Lung (tissue), 17 donors: ENCODE measurements at places on chromosomes 6 and 20. TPM values are rescaled to one million over a fixed set of nuclear protein-coding genes. Genes with fewer than 3 reads are reported as not detected.

The CDK19 gene
- 14.6 TPM for total RNA-seq

The RBPJL gene
- not detected for total RNA-seq

The SUMO4 gene
- 1.7 TPM for total RNA-seq

The PROKR2 gene
- not detected for total RNA-seq

The SPDEF gene
- total RNA-seq = 9.6 TPM

The TAGAP gene
- total RNA-seq = 8.9 TPM

The NRN1 gene
- total RNA-seq = 9.4 TPM

The THEMIS gene
- total RNA-seq = 0.71 TPM

DNA sequence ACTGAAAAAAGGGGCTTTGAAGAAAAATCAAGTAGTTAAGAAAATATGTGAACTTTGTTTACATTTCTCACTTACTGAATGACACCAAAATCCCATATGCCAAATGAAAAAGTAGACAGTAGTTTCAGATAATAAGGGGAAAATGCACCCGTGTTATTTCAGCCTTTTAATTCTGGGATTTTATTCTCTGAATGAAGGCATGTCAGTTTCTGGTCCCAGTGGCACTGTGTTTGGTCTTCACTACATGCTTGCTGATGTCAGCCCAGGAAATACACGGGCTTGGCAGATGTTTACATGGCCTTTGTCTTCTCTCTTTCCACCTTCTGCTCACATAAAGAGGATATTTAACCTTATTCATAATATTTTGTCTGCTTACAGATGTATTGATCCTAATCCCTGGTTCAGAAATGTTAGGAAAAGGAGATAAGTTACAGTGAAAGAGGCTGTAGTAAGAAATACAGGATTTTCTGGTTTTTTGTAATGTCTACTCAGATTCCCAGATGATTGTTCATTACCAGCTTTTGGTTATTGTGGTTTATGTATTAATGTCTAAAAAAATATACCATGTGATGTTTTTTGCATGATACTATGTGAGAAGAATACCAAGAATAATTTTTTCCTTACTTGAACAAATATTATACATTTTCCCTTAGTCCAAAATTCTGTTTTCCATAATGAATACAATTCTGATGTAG, 27.7 kb downstream of the DSE start:
- no peak for DNase-seq
- peaks cover 3% of the 10 kb centered on the region for H3K4me1 ChIP-seq
- no peaks in the 10 kb centered on the region for H3K27me3 ChIP-seq
- H3K36me3 ChIP-seq = peaks cover 5% of the 10 kb centered on the region

DNA sequence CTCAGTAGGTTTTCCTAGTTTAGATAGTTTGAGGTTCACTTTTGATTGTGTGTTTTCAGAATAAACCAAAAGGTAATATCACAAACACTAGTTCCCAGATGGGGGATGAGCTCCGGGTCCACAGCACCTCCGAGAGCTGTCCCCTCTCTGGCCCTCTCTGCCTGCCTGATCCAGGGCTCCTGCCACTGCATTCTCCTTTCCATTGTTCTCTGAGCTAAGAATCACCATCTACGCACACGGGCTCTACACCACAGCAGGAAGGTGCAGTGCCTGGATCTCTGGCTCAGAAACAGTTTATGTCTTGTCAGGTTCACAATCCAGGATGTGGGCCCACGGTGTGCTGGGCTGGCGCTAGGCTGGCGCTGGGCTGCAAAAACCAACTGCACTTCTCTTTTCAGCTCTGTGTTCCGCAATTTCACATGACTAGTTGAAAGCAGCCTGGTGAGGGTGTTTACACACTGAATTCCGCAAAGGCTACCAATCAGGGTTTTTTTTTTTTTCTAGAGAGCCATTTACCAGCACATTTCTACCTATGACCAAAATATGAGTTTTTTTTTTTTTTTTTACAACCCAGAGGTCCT, 167.5 kb downstream of the SOD2 start:
- H3K27ac ChIP-seq = no peak overlapping the region
- no peaks in the 10 kb centered on the region for H3K27me3 ChIP-seq
- no peaks in the 10 kb centered on the region for H3K4me1 ChIP-seq
- H3K36me3 ChIP-seq = no peaks in the 10 kb centered on the region
- peak; percentile 29 for DNase-seq

DNA sequence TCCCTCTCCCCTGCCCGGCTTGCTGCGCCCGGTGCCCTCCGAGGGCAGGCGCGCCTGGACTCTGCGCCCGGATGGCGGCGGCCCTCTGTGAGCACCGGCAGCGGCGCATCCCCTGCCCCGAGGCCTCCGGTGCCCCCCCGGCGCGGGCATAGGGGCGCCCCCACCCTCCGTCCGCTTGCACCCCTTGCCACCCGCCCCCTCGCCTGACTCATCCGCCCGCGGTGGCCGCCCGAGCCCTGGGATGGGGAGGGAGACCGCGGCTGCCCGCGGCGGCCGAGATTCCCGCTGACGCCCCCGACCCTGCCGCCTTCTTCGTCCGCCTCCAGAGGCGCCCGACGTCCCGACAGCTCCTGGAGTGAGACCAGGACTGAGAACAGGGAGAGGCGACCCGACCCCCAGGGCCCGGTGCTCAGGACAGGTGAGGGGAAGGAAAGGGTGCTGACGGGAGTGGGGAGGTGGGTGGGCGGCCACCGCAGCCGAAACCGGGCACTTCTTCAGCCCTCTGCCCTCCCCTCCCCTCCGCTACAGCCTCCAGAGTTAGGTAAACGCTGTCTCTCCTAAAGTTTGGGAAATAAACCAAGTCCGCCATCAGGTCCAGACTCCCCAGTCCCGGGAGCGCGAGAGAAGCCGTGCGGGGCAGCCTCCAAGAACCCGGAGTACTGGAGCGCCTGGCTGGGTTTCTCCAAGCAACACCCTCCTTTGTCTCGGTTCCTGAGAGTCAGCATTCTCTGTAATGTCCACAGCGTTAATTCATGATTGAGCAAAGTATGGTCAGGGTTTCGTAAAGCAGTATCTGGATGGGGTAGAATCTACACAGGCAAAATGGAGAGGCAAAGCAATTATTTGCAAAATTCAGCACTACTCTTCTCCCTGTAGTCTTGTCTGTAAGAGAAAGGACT, 539 bp downstream of the TMEM200A start:
- no peaks in the 10 kb centered on the region for H3K36me3 ChIP-seq
- peak overlapping the region; percentile 66 for H3K4me3 ChIP-seq
- H3K27me3 ChIP-seq = peaks cover 7% of the 10 kb centered on the region
- H3K27ac ChIP-seq = no peak overlapping the region
- H3K4me1 ChIP-seq = no peaks in the 10 kb centered on the region

DNA sequence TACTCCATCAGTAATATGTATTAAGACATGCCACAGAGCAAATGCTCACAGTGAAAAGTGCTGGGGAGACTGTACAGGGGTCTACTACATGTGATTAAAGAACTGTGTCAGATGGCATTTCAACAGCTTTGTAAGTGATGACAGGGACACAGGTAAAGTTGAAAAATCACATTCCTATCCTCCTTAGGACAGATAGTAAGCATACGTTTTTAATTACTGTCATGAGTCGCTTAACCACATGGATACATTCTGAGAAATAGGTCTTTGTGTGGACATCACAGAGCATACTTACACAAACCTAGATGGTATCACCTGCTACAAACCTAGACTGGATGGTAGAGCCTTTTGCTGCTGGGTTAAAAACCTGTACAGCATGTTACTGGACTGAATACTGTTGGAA, 645.8 kb upstream of the AGPAT4 start:
- H3K4me1 ChIP-seq = peaks cover 2% of the 10 kb centered on the region
- no peak overlapping the region for H3K4me3 ChIP-seq
- H3K27ac ChIP-seq = no peak overlapping the region
- no peaks in the 10 kb centered on the region for H3K36me3 ChIP-seq
- no peaks in the 10 kb centered on the region for H3K27me3 ChIP-seq
- DNase-seq = no peak

DNA sequence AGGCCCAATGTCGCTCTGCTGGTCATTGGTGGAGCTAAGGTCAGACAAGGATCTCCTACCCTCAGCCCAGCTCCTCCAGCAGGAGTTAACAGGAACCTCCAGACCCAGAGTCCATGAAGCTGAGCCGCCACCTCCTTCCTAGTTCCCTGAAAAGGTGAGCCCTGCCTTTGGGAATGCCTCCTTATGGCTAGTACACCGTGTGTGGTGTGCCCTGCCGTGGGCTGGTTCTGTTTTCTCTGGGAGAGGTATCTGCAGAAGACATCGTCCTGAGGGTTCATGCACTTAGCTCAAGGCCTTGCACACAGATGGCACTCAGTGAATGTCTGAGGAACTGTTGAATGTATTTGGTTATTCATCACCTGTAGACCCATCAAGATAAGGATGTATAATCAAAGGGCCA, 15.3 kb downstream of the BANF2 start:
- H3K4me3 ChIP-seq = no peak overlapping the region
- H3K4me1 ChIP-seq = no peaks in the 10 kb centered on the region
- no peaks in the 10 kb centered on the region for H3K36me3 ChIP-seq
- no peak overlapping the region for H3K27ac ChIP-seq
- no peaks in the 10 kb centered on the region for H3K27me3 ChIP-seq

GRCh38 chr6:33880104-33880678, 76.4 kb upstream of the MLN start:
- no peak for DNase-seq
- no peak overlapping the region for H3K27ac ChIP-seq
- no peaks in the 10 kb centered on the region for H3K4me1 ChIP-seq
- H3K4me3 ChIP-seq = no peak overlapping the region
- no peaks in the 10 kb centered on the region for H3K27me3 ChIP-seq

GRCh38 chr20:2217857-2218539, 77.8 kb upstream of the TGM3 start:
- H3K4me3 ChIP-seq = no peak overlapping the region
- no peaks in the 10 kb centered on the region for H3K36me3 ChIP-seq
- no peaks in the 10 kb centered on the region for H3K27me3 ChIP-seq
- DNase-seq = peak; percentile 14

DNA sequence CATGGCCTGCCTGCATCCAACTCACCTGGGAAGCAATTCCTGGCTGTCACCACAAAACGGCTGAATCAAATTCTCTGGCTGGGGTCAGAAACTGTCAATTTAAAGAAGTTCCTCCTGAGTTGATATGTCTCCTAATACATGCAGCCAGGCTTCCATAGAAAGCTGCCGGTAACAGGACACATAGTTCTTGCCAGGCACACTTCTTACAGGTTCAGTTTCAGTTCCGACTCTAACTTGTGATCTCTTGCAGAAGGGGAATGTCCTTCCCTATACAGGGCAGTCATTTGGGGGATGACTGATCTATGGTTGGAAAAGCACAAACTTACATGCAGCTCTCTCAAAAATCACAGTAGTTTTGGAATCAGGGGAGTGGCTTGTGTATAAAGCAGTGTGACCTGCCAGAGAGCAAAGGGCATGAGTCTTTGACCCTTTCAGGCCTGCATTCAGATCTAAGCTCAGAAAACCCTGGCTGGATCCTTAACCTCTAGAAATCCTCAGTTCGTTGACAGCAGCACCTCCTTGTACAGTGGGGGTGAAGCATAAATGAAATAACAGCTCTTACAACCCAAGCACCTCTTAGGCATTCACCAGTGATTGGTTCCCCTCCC, 195.6 kb downstream of the SCP2D1 start:
- H3K4me1 ChIP-seq = no peaks in the 10 kb centered on the region
- H3K36me3 ChIP-seq = no peaks in the 10 kb centered on the region
- H3K27ac ChIP-seq = no peak overlapping the region
- no peak overlapping the region for H3K4me3 ChIP-seq
- H3K27me3 ChIP-seq = no peaks in the 10 kb centered on the region

GRCh38 chr6:99471638-99472037, 43.6 kb downstream of the USP45 start:
- no peak overlapping the region for H3K27ac ChIP-seq
- no peak for DNase-seq
- no peaks in the 10 kb centered on the region for H3K27me3 ChIP-seq
- peaks cover 4% of the 10 kb centered on the region for H3K36me3 ChIP-seq

DNA sequence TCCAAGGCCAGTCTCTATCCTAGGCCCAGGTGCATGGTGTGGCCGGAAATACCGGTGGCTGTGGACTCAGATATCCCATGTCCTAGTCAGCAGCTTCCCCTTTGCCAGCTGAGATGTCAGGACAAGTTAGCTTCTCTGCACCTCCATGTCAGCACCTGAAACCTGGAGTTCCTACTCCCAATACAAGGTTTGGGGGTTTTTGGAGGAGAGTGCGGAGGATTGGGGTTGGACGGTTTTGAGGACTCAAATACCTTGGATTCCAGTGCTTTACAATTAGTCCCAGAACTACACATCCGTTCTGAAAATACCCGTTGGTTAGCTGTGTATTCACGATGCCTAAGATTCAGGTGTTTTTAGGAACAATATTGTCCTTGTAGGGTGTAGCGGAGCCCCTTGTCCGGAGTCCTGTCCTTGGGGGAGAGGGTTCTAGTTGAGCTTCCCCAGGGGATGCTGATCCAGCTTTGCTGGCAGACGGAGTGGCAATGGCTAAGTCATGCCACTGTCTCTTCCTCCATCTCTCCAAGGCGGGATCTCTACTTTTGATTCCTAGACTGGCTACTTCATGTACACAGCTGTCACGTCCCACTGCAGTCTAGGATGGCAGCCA, 45.0 kb downstream of the ADNP start:
- peaks cover 12% of the 10 kb centered on the region for H3K36me3 ChIP-seq
- no peak overlapping the region for H3K4me3 ChIP-seq
- no peak for DNase-seq
- H3K27ac ChIP-seq = no peak overlapping the region
- H3K4me1 ChIP-seq = no peaks in the 10 kb centered on the region
- H3K27me3 ChIP-seq = no peaks in the 10 kb centered on the region

DNA sequence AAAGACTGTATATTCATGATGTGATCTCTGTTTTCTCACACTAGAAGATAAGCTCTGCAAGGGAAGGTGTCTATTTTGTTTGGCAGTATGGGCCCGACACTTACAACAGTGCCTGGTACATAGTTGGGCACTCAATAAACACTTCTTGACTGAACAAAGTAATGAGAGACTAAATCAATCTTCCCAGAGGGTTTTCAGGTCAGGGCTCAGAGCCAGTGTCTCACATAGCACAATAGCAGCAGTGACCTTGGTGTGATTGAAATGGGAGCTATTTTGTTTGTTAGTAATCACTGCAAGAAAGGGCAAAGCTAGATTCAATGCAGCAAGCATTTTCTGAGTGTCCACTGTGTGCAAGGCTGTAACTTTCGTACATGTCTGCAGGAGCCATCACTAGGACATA, 26.4 kb upstream of the GCM1 start:
- H3K4me3 ChIP-seq = no peak overlapping the region
- no peak overlapping the region for H3K27ac ChIP-seq
- no peak for DNase-seq
- H3K27me3 ChIP-seq = no peaks in the 10 kb centered on the region

- no peaks in the 10 kb centered on the region for H3K27me3 ChIP-seq
- H3K4me1 ChIP-seq = peaks cover 3% of the 10 kb centered on the region
- H3K4me3 ChIP-seq = no peak overlapping the region
- no peak overlapping the region for H3K27ac ChIP-seq
- no peak for DNase-seq
Observed at GRCh38 chr6:118476551-118476950, 71.5 kb upstream of the PLN start.
